Midbrain (tissue), 1 donor: ENCODE measurements at places on chromosomes 3 and 15.

DNA sequence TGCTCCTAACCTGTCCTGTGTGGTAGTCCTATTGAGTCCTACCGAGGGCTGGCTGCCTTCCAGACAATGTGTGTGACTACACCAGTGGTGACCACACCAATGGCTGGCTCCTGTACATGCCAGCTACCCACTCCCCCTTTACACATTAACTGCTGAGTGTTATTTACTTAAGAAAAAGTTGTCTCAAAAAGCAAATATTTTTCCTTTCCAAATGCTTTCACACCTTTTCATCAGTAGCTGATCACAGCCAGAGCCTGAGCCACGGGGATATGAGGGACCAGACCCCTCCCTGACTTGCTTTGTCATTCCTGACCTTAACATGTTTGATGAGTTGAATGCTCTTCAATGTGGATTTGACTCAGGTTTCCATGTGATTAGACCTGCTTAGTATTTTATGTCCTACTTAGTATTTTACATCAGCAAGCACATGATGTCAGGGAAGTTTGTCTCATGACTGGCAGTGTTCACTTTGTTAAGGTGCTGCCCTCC lies 29.6 kb upstream of the GREM1 start:
- DNase-seq: no peak

GRCh38 chr3:42719002-42719401 lies 16.4 kb upstream of the HHATL start:
- no peak for DNase-seq

GRCh38 chr15:29322415-29322814 lies 52.8 kb upstream of the NSMCE3 start:
- DNase-seq: no peak

DNA sequence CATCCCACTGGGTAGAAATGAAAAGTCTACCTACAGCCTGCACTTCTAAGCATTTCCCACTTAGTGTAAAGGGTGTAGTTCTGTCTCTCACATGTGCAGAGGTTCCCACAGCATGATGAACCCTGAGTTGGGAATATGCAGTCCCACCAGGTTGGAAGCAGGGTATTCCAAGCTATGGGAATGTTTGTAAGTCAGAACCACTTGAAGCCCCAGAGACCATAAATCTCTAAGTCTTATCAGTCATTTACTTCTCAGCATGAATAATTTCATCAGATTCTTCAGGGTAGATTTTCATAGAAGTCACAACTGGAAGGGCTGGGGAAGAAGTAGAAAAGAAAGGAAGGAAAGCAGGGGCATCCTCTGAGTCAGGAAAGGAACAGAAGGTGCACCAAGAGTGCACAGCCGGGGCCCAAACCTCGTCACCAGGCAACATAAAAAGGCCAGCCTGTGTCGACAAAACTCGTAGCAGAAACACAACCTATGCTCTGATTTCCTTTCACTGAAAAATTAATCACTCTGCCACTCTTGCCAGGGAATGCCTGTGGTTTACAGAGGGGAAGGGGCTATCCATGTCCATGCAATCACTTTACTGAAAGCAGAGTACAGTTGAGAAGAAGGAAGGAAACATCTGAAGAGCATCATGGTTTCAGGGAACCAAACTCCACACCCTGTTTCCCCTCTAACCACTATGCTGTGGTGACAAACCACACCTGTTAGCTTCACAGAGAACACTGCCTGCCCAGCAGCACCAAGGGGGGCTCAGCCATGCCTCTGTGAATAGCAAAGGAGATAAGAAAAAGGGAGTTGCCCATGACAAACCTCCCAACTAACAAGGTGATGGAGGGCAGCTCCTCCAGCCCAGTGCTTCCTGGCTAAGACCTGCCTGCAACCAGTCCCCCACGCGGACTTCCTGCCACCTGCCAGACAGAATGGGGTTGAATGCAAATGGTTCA lies 40.5 kb downstream of the SH3BP5 start:
- no peak for DNase-seq

DNA sequence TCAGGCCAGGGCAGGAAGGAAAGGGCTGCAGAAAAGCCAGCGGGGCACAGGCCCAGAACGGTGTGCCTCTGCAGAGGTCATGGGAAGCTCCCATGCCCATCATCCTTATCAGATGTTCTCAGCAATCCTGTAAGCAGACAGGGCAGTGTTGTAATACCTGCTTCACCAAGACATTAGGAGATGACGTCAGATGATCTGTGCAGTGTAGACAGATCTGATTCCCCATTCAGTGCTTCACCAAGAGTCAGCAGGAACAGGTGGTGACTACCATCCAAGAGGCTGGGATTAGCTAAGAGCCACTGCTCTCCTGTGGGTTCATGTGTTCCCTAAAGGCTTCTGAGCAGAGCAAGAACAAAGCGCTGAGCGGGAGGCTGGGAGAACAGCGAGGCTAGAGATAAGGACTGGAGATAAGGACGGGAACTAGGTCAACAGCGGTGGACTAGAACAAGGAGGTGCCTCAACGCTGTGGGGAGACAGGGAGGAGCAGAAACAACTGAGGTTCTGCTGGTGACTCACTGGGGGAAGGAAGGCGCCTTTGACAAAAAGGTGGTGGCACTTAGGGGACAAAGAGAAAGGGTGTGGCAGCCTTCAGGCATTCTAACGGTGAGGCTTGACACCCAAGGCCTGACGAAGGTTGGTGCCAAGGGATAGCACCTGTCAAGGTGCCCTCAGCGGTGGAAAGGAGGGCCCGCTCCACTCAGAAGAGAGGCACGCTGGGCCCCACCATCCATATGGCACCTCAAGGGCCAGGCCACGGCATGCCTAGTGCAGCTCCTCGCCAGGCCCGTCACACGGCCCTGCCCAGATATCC lies 28.4 kb downstream of the CCDC12 start:
- no peak for DNase-seq

- no peak for DNase-seq
Observed at GRCh38 chr3:39445927-39446326, 21.6 kb upstream of the MOBP start.

- DNase-seq: no peak
Observed at GRCh38 chr3:182138393-182138792, 426.7 kb downstream of the SOX2 start.

DNA sequence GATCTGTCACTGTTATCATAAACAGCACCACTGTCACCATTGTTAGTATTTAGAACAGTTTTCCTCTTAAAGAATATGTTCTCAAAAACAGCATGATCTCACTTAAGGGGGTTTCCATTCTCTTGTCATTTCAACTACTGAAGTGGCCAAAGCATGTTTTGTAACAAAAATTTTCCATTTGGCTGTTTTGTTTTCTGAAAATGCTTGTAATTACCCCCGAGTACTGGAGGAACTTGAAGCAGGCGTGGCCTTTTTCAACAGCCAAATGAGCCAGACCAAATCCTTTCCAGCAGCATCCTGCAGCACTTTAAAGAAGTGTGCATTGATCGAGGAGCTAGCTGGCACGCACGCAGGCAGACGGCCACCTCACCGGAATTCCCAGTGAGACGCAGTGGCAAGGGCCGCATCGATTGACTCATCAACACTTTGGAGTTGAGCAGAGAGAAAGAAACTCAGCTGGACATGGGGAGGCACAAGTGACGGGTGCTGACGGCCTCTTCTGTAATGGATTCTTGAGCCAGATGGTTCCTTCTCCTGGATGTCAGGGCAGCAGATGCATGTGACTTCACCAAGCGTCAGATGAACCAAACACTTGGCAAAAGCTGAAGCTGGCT lies 234.3 kb upstream of the IGF1R start:
- no peak for DNase-seq

GRCh38 chr3:13210221-13210975 lies 137.2 kb upstream of the IQSEC1 start:
- no peak for DNase-seq

- no peak for DNase-seq
Observed at GRCh38 chr3:109927726-109928125, 590.4 kb upstream of the DPPA4 start.

DNA sequence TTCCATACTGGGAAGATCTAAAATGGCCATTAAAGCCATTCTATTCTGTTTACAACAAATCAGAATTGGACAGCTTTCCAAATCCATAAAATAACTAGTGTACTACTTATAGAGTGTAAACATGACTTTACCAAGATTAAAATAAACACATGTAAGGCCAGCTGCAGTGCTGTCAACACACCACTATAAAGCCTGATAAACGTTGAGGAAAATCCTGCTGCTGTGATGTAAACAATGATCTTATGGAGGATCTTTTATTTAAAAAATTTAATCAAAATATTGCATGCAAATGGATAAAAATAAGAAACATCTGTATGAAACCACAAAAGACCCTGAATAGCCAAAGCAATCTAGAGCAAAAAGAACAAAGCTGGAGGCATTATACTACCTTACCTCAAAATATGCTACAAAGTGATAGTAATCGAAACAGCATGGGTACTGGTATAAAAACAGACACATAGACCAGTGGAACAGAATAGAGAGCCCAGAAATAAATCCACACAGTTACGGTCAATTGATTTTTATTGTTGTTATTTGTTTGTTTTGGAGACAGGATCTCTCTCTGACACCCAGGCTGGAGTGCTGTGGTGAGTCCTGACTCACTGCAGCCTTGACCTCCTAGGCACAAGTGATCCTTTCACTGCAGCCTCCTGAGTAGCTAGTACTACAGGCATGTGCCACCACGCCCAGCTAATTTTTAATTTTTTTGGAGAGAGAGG lies 428.8 kb upstream of the C2CD4B start:
- DNase-seq: no peak

GRCh38 chr3:156657862-156658731 lies 16.3 kb upstream of the TIPARP start:
- no peak for DNase-seq

DNA sequence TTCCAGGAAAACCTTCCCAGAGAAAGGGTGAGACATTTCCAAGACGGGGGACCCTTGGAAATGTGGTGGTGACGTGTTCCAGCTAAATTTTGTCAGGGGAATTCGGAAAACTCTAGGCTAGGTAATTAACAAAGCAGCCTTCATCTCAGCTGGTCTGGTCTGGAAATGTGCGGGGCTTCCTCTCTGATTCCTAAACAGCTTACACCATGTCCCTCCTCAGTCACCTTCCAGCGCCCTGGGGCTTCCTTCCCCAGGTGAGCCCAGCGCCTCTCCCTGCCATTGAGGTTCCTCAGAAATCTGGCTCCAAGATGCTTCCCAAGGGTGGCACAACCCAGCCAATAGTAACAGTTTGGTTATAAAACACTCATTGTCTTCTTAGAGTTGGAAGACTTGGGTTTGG lies 571 bp downstream of the ACAD9 start:
- no peak for DNase-seq

DNA sequence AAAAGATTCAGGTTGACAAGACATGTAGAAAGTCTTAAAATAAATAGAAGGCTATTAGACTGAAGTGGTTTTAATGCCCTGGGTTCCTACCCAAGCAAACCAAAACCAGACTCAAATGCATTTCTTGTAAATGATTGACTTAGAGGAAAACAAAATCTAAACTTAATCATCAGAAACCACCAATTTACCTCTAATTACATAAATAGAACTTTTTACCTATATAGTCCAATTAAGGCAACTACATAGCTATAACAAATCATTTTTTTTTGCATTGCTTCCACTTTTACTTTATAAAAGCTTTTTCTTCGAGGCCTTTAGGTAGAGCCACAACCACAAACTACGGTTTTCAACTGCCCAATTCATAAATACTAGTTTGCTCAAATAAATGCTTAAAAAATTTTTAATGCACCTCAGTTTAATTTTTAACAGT lies 231.3 kb upstream of the ARHGEF26 start:
- DNase-seq: no peak

- DNase-seq: no peak
Observed at GRCh38 chr3:12392101-12392878, 92.0 kb upstream of the TSEN2 start.

GRCh38 chr15:101359365-101359947 lies 64.4 kb upstream of the SNRPA1 start:
- DNase-seq: no peak

DNA sequence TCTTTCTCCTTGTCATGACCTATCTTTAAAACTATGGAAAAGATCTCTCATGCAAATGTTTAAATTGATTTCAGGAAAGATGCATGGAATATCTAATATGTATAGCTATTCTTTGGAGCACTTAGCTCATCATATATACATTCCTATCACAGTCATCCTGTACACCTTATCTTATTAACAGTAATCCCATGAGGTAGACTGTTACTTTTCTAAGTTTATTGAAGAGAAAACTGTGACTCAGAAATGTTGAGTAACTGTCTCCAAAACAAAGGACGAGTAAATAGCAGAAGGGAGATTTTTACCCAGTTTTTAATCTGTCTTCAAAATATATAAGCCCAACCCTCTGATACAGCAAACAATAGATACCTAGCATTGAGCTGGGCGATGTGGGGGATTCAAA lies 308.3 kb downstream of the GAP43 start:
- DNase-seq: no peak

- DNase-seq: no peak
Observed at GRCh38 chr15:66850078-66850991, 148.3 kb downstream of the SMAD6 start.

DNA sequence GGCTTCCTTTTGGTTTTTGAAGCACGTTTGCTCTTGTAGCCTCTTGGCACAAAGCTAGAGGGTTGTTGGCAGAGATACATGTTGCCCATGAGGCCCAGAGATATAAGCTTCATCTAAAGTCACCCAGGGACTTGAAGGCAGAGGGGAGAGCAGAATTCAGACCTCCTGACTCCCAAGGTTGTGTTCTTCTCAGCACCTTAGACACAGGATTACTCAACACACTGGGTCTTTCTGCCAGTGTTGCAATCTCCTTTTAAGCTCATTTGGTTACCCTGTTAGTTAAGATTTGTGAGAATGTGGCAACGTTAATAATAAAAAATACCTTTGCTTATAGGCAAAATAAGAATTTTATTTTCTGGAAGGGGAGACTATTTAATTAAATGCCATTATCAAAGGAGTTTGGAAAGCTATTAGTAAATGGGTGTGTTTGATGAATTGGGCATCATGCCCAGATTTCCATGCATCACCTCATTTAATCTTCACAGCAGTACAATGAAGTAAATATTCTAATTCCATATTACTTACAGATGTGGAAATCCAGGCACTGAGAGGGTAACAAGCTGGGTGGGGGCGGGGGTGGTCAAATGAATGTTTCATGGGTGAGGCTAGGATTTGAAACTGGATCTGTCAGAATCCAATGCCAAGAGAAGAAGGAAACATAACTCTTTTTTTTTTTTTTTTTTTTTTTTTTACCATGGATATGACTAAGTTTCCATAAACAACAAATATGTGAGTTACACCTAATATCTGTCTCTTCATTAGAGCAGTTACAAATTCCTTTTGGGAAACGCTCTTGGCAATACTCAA lies 183.3 kb downstream of the NR1D2 start:
- no peak for DNase-seq

GRCh38 chr15:82040390-82040789 lies 5.4 kb downstream of the MEX3B start:
- DNase-seq: no peak

- DNase-seq: no peak
Observed at GRCh38 chr3:44568561-44568960, 13.6 kb downstream of the ZKSCAN7 start.
